ENCODE measurements at places on chromosomes 5 and 9. TPM values are rescaled to one million over a fixed set of nuclear protein-coding genes. Genes with fewer than 3 reads are reported as not detected.

Gene MAML1
- 37.0 TPM for total RNA-seq

Gene BRD3
- total RNA-seq = 24.2 TPM

Gene PCDHGA6
- total RNA-seq = 0.80 TPM

Gene STXBP1
- 16.8 TPM for total RNA-seq

Gene ACTL7A
- total RNA-seq = not detected

Gene KCNV2
- not detected for total RNA-seq

Gene LSM11
- total RNA-seq = 4.6 TPM

Gene PCDHGA1
- 0.17 TPM for total RNA-seq

Gene CDH9
- total RNA-seq = not detected

Gene CYSRT1
- total RNA-seq = 0.27 TPM

Gene GPR151
- total RNA-seq = not detected
